ENCODE measurements at places on chromosomes 4 and X.

DNA sequence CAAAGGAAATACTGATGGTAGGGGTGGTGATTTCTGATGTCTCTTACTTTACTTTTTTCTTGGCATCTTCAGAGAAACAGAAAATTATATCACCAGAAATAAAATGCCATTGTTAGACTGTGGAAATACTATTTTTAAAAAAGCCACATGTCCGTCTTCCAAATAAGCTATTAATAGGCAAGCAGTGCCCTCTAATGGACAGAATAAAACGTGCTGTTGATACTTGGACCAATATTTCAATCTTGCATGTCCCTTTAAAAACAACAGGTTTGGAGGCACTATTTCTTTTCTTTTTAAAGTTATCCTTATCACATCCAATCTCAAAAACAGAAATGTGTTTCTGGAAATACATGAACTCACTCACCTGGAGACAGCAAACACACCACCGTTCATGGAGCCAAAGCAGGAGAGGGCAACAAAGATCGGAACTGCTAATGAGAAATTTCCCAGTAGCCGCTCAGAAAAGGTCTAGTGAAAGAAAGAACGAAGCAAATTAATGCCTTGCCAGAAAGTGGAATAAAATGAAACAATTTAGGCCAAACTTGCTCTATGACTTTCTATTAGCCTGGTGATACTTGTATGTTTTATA, 59.2 kb downstream of the SLC7A11 start:
- ATAC-seq, result no peak

GRCh38 chrX:27889878-27890277, 82.1 kb downstream of the MAGEB10 start:
- ATAC-seq, result no peak

GRCh38 chrX:96373047-96373355, 311.6 kb upstream of the DIAPH2 start:
- no peak for ATAC-seq

DNA sequence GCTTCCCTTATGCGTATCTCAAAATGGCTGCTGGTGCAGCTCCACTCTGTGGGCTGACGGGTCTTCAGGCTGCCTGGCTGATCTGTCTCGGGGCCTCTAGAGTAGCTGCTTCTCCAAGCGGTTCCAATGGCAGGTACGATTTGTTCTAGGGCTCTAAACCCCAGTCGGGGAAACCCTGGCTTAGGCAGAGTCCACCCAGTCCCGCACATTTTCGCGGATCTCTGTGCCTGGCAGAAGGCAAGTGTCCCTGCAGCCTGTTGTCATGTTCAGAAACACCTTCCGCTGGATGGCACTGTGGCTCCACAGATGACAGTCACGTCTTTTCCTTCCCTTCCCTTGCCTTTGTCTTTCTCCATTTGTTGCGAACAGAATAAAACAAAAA, 54.4 kb downstream of the NBDY start:
- ATAC-seq, result no peak

GRCh38 chr4:122500852-122501501, 44.5 kb upstream of the IL2 start:
- no peak for ATAC-seq

DNA sequence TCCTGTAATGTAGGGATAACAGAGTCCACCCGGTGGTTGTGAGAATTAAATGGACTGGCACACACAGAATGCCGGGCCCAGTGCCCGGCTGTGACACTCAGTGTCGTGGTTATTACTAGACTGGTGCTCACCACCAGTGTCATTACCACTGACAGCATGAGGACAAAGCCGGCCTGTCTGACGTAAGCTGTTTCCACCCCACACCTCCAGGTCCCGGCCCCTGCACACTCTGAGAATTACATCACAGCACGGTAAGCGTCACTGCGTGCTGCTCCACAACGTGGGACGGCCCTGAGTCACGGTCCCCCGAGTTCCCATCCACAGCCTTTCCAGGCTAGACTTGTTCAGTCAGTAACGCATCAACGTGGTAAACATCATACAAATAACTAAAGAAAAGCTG, 22.9 kb downstream of the FAT1 start:
- no peak for ATAC-seq

DNA sequence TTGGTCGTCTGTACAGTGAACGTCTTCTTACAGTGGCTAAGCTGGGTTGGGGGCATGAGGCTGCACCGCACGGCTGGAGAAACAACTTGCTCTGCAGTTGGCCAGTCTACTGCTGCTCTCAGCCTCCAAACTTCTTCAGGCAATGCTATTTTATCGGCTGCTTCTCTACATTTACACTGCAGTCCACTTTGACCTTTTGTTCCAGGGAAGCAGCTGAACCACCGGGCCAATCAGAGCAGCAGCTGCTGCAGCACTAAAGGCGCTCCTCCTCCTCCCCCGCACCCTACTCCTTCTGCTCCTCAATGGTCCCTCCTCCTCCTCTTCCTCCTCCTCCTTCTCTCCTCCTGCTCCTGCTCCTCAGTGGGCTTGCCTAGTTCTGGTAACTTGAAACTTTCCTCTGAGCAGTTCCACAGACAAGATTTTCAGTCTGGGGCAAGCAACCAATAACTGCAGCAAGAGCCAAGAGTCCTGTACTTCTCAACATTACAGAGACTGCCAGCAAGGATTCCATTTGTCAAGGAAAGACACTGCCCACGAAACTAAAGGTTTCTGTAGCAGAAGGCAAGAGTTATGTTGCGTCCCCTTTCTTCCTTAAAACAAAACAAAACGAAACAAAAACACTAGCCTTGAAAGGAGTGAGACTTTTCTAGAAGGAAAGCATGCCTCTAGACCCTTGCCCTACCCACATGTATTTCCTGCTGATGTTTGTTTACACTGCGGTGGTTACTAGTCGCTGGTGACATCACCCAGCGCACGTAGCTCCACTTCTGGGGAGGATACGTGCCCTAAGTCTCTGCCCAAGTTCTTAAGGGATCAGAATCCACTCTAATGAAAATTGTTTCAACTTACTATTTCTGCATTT, 125.7 kb upstream of the NAP1L5 start:
- peak; percentile 94 for ATAC-seq

DNA sequence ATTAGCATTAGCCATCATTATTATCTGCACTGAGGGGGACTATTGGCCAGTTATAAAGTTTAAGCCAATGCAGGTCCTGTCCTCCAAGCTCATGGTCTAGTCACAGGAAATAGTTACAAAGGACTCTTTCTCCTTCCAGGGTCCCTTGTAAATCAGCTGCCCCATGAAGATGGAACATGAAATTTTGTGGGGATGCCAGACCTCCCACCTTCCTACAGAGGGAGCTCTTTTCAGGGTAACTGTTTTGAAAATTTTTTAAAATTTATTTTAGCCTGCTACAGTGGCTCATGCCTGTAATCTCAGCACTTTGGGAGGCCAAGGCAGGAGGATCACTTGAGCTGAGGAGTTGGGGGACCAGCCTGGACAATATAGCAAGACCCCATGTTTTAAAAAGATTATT, 124.4 kb upstream of the SLC34A2 start:
- ATAC-seq, result no peak

DNA sequence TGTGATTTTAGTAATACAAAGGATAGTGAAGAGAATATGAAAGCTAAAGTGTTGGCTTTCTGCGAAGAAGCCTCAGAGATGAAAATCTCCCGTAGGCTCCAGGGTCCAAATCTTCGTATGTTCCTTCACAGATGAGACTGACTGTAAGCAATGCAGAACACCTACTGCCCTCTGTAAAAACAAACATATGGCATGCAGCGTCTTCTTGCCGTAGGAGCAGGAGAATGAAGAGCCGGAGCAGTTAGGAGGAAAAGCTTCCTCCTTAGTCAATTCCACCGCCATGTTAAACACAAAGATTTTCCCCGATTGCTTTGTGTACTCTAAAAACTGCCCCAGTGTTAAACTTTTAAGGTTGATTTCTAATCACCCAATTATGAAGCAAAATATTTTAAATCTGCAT, 22.5 kb downstream of the RWDD4 start:
- ATAC-seq, result no peak

DNA sequence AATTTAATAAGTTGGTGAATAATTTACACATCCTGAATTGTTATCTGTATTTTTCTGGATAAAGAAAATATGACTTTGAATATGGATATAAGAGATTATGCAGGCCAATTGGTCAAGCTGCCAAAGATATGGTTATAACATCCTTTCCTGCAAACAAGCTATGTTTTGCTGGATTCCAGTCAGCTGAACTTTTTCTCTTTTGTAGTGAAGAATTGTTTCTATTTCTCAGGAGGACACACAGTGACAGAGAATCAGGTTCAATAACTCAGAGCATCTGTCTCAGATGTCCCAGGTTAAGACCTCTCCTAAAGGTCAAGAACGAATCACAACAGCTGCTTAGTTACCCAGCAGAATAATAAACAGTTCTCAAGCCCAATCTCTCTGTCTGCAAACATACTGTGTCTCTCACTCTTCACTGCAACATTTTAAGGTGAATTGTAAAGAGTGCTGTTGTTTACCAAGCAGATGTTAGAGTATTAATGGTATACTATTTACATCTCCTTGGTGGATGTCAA, 189.5 kb upstream of the ANKRD50 start:
- no peak for ATAC-seq

GRCh38 chr4:37431417-37431743, 186.8 kb downstream of the NWD2 start:
- no peak for ATAC-seq

DNA sequence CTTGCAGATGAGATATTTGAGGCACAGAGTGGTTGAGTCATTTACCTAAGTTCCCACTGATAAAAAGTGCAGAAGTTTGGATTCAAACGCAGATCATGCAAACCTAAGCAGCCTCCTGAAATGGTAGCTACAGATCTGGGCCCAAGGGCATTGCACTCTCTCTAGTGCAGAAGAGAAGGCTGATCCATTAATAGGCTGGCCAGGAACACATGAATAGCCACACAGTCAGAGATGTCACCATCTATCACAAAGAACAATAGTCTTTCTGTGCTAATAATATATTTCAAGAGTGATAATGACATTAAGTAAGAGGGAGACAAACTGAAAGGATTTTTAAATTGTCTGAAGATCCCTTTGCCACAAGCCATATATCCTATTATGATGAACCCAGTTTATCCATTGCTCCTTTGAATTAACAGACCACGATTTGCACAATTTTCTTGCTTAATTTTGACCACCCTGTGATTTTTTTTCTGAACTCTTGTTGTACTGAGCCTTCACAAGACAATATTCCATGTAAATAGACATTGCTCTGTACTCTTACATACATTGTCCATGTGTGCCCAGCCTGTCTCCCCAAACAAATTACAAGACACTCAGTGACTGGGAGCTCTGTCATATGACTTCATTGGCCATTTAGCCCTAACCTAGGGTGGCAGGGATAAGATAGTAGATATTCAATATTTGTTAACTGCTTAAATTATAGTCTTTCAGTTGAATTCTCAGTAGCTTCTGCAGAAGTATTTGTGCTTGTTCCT, 112.4 kb upstream of the RBPJ start:
- no peak for ATAC-seq

DNA sequence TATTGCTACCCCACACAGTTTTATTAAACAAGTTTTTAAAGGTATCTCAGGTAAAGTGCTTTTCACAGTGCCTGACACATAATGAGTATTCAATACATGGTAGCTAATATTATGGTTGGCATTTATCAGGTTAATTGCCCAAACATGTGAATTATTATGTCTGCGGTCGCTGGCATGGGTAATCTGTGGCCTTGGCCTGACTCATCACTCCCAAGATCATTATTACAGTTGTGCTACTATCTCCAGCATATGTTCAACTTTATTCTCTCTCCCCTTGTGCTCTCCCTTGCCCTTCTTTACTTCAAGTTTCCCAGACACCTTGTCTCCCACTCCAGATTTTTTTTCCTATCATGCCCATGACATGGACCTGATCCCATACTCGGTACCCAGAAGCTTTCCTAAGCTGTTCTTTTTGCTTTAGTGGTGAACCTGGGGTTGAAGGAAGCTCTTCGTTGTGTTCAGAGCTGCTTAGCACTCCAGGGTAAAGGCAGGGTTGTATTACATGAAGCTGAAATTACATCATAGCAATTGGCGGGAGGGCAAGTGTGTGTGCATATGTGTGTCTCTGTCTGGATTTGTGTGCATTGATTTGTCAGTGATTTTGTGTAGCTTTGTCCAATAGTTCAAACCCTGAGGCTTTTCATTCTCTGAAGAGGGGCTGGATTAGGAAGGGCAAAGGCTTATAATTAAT, 176.5 kb upstream of the NRK start:
- ATAC-seq, result no peak

DNA sequence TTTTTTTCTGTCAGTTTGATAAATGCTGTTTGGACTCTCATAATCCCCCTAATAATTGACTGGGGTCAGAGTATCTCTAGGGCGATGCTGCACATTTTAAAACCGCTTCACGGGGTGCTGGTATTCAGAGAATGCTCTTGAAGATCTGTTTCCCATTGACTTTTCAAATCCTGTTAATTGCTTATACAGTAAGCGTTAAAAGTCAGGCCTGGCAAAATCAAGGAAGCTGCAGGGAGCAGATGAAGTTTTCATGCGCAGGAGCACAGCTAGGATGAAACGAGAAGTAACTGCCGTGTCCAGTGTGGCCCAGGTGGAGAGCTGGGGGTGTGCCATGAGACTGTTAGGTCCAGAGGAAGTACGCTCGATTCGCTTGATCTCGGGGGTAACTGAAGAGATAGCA, 312.9 kb downstream of the TRIML1 start:
- no peak for ATAC-seq

- ATAC-seq, result no peak
Observed at GRCh38 chr4:17492058-17492741, 19.7 kb downstream of the QDPR start.

DNA sequence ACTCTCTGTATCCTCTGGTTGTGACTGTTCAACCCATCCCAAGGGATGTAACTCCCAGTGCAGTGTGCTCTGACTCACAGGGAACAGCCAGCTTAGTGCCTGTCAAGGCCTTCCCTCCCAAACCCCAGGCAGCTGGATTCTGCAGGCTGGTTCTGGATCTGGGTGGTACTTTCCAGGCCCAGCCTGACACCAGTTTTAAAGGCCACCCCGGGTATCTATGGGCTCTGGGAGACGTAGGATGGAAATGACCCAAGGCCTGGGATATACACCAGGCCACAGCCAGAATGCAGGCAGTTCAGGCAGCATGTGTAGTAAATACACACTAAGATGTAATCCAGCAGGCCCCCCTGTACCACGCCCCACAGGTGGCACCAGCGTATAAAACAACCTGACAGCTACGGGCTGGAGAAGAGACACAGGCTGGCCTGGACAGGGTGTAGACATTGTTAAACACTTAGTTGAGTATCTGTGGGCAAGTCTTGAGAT, 64.2 kb downstream of the SPINK2 start:
- ATAC-seq, result peak; percentile 55

DNA sequence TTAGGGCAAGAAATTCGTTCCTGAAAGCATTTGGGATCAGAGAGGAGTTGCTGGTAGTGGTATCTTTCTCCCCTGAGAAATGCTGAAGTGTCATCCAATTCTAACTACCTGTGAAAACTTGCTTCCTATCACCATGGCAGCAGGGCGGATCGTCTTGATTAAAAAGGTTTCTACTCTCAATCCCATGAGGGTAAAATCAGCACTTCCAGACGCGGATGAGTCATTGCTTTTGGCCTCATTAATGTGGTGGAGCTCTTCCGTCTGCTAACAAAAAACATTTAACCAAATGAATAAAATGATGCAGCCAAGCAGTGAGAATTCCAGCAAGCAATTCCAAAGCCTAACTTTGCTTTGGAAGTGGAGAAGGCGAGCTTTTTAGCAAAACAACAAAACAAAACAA, 325.6 kb downstream of the CAMK2D start:
- ATAC-seq, result peak; percentile 87

- ATAC-seq, result peak; percentile 46
Observed at GRCh38 chr4:151408380-151408629, 671 bp upstream of the FHIP1A start.

All from activated T-helper 17 cell treated with anti-CD3 and anti-CD28 coated beads, Interleukin-2, amount 50 U/mL, for 72 hours (primary cell).